ENCODE measurements at places on chromosomes 7 and 10. TPM values are rescaled to one million over a fixed set of nuclear protein-coding genes. Genes with fewer than 3 reads are reported as not detected.

- no peak for DNase-seq
Measured at GRCh38 chr10:69497611-69498390, 46.5 kb downstream of the TSPAN15 start.

- DNase-seq, result no peak
Measured at GRCh38 chr10:120770496-120770895, 80.7 kb upstream of the WDR11 start.

DNA sequence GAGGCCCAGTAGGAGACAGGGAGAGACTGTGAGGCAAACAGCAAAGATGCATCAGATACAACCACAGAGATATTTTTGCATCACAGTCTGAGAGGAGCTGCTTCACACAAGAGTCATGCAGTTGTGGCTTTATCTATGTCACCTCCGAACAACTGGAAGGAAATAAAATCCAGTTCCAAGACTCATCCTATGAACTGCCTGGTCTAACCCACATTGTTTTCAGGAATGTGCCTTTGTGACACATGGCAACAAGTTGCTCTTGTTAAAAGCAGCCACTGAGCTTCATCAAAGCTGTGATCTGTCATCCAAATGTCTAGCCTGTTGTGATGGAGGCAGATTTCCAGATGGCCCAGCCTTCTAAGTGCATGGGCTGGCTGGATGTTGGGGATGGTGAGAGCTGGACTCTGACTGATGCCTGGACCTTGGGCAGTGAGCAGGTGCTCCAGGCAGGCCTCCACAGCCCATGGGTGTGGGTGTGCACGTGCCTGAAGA lies 255.0 kb downstream of the BMPER start:
- DNase-seq, result no peak

GRCh38 chr10:58897236-58897635 lies 279.2 kb upstream of the PHYHIPL start:
- no peak for DNase-seq

- no peak for DNase-seq
Measured at GRCh38 chr7:108247614-108248013, 117.5 kb upstream of the LAMB4 start.

- DNase-seq, result no peak
Measured at GRCh38 chr7:13948019-13948801, 41.3 kb downstream of the ETV1 start.

GRCh38 chr10:119498889-119499676 lies 43.4 kb downstream of the RGS10 start:
- DNase-seq, result no peak

- DNase-seq, result no peak
Measured at GRCh38 chr7:85160223-85160622, 26.6 kb downstream of the SEMA3D start.

DNA sequence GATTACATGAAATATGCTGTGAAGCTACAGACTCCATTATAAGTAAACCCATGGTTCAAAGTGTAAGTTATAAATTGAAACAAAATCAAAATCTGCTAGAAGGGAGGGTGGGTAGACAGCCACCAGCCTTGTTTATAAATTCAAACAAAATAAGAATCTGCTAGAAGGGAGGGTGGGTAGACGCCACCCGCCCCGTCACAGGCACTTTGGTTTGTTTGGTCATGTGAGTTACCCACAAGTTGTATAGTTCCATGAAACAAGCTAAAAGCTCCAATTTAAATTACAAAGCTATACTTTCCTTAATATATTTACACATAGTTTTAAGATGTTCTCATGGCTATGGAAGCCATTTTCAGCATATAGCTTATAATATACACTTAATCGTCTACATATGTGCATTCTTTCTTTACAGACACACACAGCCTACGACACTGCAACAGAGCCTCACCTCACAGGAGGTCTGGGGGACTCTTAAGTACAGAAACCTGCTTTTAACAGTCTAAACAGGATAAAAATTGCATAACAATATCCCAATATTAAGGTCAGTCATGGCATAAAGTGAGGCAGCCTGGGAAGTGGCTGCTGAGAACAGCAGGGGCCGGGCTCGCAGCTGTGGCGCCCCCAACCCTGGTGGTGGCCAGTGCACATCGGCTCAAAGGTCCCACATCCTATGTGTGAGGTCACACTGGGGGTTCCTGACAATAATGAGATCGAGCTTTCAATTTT lies 28.1 kb upstream of the NCAPG2 start:
- no peak for DNase-seq

- no peak for DNase-seq
Measured at GRCh38 chr10:20535897-20536881, 360.9 kb downstream of the NEBL start.

Gene SLC16A12
- total RNA-seq, result 0.43 TPM

Gene ECHDC3
- total RNA-seq, result 4.1 TPM

Gene NRP1
- total RNA-seq, result 76.2 TPM

Gene TRIM73
- 6.0 TPM for total RNA-seq

Gene MRC1
- total RNA-seq, result 31.0 TPM

Gene AASS
- 25.1 TPM for total RNA-seq

Gene DYNC1I1
- total RNA-seq, result 2.7 TPM

Gene FFAR4
- 6.1 TPM for total RNA-seq

Gene BAZ1B
- total RNA-seq, result 50.7 TPM

Gene PON1
- total RNA-seq, result 8.9 TPM

Gene GBX1
- not detected for total RNA-seq

Data from mucosa of gallbladder (tissue), 1 donor.